ENCODE measurements at places on chromosomes 12 and 14.

DNA sequence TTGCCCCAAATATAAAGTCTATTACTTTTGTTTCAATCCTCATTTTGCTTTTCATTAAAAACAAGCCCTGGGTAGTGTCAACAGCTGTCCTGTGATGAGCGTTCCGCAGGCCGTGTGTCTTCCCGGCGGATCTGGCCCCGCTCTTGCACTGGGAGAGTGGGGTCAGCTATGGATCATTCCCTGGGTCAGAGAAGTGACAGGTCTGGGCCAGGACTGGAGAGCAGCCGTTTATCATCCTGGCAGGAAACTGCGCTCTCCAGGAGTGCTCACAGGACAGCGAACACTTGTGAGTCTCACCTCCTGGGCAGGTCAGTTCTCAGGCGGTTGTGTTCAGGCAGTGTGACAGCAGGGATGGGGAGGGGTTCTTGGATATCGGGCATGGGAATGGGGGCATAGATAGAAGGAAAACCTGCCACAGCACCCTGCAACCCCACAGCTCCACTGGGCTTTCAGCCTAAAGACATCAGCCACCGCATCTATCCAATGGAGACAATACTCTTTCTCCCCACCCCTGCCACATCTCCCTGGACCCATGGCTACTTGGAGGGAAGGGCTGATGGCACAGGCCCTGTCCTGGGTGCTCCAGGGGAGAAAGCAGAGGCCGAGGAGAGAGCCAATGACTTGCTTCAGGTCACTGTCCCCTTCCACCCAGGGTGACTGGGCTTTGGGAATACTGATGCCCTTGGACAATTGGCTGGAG is 47.8 kb upstream of the CHGA start:
- no peak for DNase-seq

GRCh38 chr12:57456145-57456700 is 1.1 kb downstream of the INHBE start:
- DNase-seq: no peak

DNA sequence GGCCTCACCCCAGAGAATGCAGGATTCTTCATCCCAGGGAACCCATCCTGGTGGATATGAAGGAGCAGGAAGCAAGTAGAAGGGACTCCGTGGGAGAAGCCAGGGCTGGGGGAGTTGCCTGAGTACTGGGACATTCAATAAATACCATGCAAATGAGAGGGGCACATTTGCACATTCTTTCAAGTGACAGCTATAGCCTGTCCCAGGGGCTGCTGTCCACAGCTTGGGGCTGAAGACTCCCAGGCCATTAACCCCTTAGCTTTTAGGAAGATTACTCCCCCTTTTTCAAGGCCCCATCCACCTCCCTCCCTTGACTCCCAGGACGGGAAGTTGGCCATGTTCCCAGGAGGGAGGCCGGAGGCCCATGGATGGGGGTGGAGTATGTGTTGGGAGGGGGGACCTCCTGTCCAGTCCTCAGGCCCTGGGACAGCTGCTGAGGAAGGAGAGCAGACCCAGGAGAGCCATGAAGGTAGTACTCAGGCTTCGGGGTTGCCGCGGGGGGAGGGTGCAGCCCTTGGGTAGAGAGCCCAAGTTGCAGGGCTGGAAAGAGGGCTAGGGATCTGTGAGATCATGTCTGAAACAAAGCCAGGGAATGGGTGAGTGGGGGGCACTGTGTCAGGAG is 974 bp upstream of the TNS2 start:
- DNase-seq: no peak

DNA sequence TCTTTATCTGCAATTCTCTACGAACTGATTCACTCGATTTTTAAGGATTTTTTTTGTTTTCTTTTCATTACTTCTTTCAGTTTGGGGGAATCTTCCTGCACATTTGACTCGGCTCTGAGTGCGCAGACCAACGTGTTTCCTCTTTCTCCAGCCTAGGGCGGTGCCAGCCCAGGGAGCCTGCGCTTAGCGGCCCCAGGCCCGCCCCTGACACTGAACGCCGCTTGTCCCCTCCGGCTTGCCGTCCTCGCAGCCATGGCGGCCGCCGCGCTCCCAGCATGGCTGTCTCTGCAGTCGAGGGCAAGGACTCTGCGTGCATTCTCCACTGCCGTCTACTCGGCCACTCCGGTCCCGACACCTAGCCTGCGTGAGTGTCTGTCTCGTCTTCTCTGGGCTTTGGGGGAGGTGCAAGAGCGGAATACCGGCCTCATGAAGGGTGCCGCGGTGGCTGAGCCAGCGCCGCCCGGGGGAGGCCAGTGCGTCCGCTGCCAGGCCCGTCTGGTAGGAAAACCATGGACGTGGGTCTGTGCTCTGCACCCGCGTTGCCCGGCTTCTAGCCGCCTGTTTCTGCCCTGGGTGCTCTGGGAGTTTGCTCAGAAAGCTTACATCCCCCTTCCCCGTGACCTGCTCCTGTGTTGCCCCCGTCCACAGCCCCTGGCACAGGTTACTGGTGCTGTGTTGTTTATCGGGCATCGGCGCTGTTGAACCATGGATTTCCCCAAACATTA is at the start of gene MRPS35:
TSS of gene MRPS35 (plus strand) at position 241 of the 725 bp plus-strand sequence. CDS start at position 253, 12 bp downstream.
- peak; percentile 47 for DNase-seq

DNA sequence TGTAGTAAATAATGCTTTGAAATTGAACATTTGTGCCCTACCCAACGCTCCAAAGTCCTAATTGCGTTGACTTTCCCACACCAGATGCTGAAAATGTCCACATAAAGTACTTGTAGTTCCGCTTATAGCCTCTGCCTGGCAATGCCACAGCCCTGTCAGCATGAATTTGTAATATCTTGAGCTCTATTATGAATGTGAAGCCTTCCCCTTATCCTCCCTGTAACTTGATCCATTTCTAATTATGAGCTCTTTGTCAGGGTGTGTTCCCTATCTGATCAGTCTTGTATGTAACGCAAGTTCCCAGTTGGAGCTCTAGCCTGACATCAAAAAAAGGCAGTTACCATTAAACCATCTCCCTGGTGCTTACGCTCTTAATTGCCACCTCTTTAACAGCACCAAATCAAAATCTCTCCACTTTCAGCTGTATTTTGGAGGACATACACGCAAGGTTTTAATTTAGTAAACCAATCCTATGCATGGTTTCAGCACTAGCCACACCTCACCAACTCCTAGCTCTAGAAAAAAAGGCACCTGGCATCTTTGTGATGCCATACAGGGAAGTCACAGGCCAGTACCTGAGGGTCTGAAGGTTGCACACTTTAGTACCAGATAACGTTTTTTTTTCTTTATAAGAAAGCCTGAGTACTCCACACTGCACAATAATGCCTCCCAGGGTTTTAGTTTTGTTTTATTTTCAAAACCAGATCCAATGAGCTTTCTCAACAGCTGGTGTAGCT is 69.3 kb downstream of the EEA1 start:
- DNase-seq: no peak

Data from SIG-M5 (cell line).